Gastrocnemius medialis (tissue), 4 donors: ENCODE measurements at places on chromosomes 2 and 18. TPM values are rescaled to one million over a fixed set of nuclear protein-coding genes. Genes with fewer than 3 reads are reported as not detected.

Gene AMMECR1L
- total RNA-seq: 10.4 TPM

Gene DNAJC5G
- not detected for total RNA-seq

Gene RNPEPL1
- total RNA-seq: 31.9 TPM

Gene SLC38A11
- total RNA-seq: 2.8 TPM

Gene NDC80
- total RNA-seq: not detected

DNA sequence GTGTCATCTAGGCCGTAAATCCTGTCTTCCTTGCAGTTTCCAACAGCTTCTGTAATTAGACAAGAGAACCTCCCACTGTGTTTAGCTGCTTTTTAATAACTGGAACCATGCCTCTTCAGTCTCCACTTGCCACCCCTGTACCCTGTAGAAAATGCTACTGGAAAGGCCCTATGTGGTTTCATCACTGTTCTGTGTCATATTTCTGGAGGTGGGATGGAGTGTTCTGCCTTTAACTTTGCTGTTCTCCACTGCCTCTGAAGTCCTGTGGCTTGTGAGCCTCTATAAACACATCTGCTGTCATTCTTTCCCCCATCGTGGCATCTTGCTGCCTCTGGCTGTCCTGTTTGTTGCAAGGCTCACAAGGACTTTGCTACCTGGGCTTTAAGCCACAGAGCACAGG, 17.9 kb downstream of the MGAT5 start:
- no peaks in the 10 kb centered on the region for H3K36me3 ChIP-seq
- H3K4me1 ChIP-seq: no peaks in the 10 kb centered on the region
- H3K27ac ChIP-seq: no peak overlapping the region
- H3K4me3 ChIP-seq: no peak overlapping the region
- no peak for DNase-seq
- peaks cover 3% of the 10 kb centered on the region for H3K27me3 ChIP-seq

DNA sequence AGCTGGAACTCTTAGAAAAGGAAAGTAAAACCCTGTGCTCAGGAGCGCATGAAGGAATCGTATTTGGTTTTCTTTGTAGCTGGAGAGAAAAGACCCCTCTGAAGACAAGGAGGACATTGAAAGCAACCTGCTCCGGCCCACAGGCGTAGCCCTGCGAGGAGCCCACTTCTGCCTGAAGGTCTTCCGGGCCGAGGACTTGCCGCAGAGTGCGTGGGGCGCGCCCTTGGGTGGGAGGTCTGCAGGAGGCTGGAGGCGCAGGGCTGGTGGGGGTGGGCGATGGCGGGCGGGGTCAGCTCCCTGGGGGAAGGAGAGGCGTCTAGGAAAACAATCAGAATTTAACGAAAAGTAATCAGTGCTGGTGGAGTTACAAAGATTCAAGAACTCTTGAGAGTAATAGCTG, 72.8 kb downstream of the DYSF start:
- no peaks in the 10 kb centered on the region for H3K4me1 ChIP-seq
- H3K27ac ChIP-seq: no peak overlapping the region
- no peaks in the 10 kb centered on the region for H3K27me3 ChIP-seq
- no peak overlapping the region for H3K4me3 ChIP-seq

DNA sequence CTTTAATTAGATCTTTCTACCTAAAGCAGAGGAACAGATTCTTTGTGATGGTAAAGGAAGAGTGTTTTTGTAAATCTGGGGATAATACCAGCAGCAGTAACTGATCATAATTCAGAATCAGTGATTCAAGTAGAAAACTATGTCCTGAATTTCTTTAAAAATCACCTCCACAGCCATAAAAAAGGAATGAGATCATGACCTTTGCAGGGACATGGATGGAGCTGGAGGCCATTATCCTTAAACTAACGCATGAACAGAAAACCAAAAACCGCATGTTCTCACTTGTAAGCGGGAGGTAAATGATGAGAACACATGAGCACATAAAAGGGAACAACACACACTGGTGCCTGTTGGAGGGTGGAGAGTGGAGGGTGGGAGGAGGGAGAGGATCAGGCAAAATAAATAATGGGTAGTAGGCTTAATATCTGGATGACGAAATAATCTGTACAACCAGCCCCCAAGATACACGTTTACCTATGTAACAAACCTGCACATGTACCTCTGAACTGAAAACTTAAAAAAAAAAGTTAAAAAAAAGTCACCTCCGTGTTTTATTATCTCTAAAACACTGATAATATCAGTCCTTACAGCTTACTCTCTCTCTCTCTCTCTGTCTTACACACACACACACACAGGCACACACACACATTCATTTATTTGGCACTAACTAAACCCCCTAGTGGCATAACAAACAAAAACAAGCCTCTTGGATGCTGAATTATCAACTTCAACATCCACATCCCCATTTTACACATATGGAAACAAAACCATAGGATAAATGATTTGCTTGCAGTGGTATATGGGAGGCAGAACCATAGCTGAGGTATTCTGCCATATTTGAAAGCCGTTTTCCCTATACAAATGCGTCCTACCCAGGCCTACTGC, 1.4 kb downstream of the TM4SF20 start:
- DNase-seq: no peak
- H3K4me3 ChIP-seq: no peak overlapping the region
- H3K36me3 ChIP-seq: no peaks in the 10 kb centered on the region
- H3K27ac ChIP-seq: no peak overlapping the region
- no peaks in the 10 kb centered on the region for H3K27me3 ChIP-seq

DNA sequence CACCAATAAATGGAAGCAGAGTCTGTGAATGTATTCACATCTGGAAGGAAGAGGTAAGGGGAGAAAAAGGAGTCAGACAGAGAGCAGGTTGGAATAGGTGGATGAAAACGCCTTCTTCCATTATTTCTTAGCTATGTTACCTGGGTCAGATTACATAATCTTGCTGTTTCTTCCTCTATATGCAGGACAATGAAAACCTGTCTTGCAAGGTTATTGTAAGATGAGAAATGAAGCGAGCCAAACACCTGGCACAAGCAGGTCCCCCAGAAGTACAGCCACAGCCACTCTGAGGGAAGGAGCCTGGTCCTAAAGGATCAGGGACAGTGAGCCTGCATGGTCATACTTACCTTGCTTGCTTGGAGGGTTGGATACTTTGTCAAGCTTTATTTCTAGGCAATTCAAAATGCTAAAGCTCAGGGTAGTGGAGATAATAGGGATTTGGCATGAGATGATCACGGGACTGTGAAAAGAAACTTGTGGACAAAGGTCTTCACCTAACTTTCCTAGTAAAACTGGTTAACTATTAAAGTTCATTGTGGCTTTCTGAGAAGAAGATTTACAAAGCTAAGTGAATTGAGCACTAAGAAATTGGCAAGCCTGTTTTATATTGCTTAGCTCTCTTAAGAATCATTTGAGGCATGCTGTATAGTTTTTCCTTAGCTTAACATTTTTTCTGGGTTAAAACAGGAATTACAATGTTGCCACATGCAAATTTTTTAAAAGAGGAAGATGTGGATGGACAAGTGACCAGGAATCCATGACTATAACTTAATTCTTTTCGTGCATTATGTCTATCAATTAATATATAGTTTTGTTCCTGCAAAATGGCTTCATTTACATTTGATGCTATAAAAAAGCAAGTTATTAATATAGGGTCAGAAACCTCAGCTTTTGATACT, 15.7 kb upstream of the PLA2R1 start:
- no peak for DNase-seq
- H3K27ac ChIP-seq: no peak overlapping the region
- H3K36me3 ChIP-seq: no peaks in the 10 kb centered on the region
- no peaks in the 10 kb centered on the region for H3K4me1 ChIP-seq
- H3K27me3 ChIP-seq: no peaks in the 10 kb centered on the region

DNA sequence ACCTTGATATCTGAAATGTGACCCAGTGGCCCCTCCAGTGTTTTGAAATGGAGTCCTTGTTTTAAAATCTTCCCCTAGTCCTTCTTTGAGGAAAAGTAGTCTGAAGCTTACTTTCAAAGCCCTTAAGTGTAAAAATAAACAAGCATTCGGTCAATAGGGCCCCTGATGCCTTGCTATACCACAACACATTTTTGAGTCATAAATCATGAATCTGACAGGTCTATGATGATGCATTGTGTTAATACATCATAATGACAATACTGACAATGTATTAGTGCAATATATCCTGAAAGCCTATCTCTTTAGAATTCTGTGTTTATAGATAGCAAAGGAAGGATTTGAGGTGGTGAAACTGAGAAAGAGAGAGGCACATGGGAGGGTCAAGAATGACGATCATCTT, 464.2 kb downstream of the MEIS1 start:
- no peak for DNase-seq
- H3K4me3 ChIP-seq: no peak overlapping the region
- no peaks in the 10 kb centered on the region for H3K36me3 ChIP-seq
- H3K27ac ChIP-seq: no peak overlapping the region
- no peaks in the 10 kb centered on the region for H3K4me1 ChIP-seq

DNA sequence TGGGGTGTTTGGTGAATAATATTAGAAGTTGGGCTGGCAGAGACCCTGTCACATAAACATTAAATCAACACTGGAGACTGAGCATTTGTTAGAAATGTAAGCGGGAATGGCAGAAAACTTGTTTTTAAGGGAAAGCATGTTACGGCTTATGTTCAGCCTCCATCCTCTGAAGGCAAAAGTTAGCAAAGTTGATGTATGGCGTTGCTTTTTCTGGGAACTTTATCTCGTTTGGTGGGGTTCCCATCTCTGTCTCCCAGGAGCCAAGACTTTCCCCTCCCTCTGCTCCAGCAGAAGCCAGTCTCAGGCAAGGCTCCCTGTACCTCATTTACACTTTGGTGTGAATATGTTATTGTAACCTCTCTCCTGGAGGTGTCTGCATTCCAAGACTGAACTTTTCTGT, 105.1 kb downstream of the MSH2 start:
- no peaks in the 10 kb centered on the region for H3K4me1 ChIP-seq
- H3K4me3 ChIP-seq: no peak overlapping the region
- H3K36me3 ChIP-seq: no peaks in the 10 kb centered on the region
- no peak for DNase-seq

- no peak overlapping the region for H3K4me3 ChIP-seq
- no peaks in the 10 kb centered on the region for H3K4me1 ChIP-seq
- DNase-seq: no peak
- H3K27ac ChIP-seq: no peak overlapping the region
Observed at GRCh38 chr2:6452702-6453481, 412.8 kb downstream of the CMPK2 start.

DNA sequence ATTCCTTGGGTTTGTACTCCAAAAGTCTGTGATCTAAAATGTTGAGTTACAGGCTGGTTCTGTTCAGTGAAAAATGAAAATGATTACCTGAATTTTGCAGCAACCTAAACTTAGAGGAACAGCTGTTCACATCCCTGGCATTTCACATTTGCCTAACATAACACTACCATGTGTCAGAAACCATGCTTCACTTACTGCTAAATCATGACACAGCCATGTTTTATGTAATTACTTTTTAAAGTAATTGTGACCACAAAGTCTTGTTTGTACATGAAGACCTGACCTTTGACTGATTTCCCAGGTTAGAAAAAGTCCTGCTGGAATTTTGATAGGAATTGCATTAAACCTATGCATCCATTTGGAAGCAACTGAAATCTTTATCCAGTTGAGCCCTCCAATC, 79.1 kb downstream of the FAM168B start:
- no peak for DNase-seq
- no peak overlapping the region for H3K4me3 ChIP-seq
- H3K27ac ChIP-seq: no peak overlapping the region
- no peaks in the 10 kb centered on the region for H3K27me3 ChIP-seq
- no peaks in the 10 kb centered on the region for H3K36me3 ChIP-seq

- H3K27ac ChIP-seq: no peak overlapping the region
- H3K36me3 ChIP-seq: no peaks in the 10 kb centered on the region
- no peak for DNase-seq
- peaks cover 42% of the 10 kb centered on the region for H3K27me3 ChIP-seq
- peaks cover 4% of the 10 kb centered on the region for H3K4me1 ChIP-seq
Observed at GRCh38 chr18:45837283-45838070, 12.0 kb downstream of the SIGLEC15 start.

DNA sequence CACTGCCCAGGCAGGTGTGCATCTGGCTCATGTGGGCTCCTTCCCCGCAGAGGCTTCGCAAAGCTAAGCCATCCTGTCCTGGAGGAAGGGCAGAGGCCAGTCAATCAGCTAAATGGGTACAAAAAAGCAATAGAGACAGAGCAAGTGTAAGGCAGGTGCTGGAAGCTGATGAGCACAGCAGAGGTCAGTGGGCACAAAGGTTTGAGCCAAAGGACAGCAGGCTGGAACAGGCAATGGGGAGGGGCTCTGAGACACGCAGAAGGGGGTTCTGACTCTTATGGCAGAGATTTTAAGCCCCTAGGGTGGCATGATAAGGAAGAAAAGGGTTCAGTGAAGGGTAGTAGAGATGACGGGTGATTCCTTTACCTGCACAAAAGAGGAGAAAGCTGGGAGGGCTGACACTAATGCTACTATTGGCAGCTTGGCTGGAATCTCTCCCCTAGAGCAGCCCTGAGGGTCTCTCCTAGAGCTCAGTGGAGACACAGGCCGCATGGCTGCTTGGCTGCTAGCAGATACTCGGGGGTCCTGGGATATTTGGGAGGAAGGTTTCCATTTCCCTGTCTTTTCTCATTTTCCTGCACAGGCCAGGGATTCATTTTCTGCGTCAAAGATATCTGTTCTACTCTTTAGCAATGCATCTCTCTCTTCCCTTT, 132.4 kb downstream of the MYCN start:
- no peaks in the 10 kb centered on the region for H3K4me1 ChIP-seq
- no peaks in the 10 kb centered on the region for H3K36me3 ChIP-seq
- no peak overlapping the region for H3K27ac ChIP-seq
- H3K27me3 ChIP-seq: no peaks in the 10 kb centered on the region
- DNase-seq: no peak

GRCh38 chr18:55346961-55347740, 240.8 kb downstream of the TCF4 start:
- peaks cover 10% of the 10 kb centered on the region for H3K4me1 ChIP-seq
- no peak for DNase-seq
- H3K36me3 ChIP-seq: no peaks in the 10 kb centered on the region

- H3K36me3 ChIP-seq: no peaks in the 10 kb centered on the region
- H3K27me3 ChIP-seq: no peaks in the 10 kb centered on the region
- H3K4me3 ChIP-seq: no peak overlapping the region
- no peak overlapping the region for H3K27ac ChIP-seq
- no peak for DNase-seq
- H3K4me1 ChIP-seq: no peaks in the 10 kb centered on the region
Observed at GRCh38 chr2:18171191-18172139, 293.0 kb downstream of the KCNS3 start.

- no peaks in the 10 kb centered on the region for H3K36me3 ChIP-seq
- H3K27me3 ChIP-seq: no peaks in the 10 kb centered on the region
- H3K4me1 ChIP-seq: no peaks in the 10 kb centered on the region
- H3K4me3 ChIP-seq: no peak overlapping the region
- H3K27ac ChIP-seq: no peak overlapping the region
Observed at GRCh38 chr2:15677141-15677843, 85.6 kb downstream of the DDX1 start.
